Naive B cell (primary cell): ENCODE measurements at places on chromosomes 3 and 15.

DNA sequence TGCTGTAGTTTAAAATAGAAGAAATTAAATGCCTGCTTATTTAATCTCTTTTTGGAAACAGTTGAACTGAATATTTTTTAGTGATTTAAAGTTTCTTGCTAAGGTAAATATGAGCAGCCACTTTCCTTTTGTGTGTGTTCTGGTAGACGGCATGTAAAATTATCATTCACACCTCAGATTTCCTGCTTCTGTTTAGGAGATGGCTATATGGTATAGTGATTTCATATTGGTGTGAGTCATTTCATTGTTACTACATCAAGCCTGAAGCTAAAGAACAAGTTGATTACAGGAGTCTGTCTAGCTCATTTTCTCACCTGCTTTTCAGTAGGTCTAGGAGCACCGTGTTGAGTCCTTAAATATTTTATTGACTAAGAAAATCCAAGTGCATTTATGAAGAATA is 2.2 kb downstream of the LRCH3 start:
- DNase-seq = no peak

DNA sequence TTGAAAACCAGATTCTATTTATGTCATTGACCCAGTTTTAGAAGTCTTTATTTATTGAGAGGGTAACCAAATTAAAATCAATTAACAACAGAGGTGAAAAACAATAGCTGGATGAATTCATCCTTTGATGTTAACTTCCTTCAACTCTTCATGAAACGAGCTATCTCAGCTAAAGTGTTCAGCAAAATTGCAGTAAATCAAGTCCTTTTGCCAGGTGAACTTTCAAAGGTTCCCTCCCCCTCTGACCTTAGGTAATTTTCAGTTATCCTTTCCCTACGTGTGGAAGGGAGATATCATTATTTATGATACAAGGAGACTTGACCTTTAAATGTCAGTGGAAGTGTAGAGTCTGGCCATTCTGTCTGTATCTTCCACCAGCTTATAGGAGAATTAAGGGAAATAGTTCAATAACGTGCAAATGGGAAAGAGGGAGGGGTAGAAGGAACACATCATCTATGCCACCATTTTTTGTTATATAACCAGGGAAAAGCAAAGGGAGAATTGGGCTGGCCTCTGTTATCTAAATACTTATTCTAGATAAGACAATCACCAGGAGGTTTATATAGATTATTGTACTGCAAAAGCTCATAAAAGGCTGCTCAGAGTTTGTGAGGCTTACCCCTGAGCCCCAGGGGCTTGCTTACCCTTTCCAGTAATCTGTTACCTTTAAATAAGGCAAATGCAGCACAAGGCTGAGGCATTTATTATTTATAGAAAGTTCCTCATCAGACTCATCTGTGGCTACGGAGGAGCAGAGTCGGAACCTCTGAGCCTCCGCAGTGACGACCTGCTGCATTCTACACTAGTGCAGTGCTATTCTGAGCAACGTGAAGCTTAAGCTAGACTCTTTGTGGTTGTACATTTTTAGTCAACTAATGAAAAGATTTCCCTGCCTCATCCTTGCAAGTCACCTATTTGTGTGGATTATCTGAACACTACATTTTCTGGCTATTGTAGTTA is 97.7 kb upstream of the ZBED2 start:
- DNase-seq = no peak

DNA sequence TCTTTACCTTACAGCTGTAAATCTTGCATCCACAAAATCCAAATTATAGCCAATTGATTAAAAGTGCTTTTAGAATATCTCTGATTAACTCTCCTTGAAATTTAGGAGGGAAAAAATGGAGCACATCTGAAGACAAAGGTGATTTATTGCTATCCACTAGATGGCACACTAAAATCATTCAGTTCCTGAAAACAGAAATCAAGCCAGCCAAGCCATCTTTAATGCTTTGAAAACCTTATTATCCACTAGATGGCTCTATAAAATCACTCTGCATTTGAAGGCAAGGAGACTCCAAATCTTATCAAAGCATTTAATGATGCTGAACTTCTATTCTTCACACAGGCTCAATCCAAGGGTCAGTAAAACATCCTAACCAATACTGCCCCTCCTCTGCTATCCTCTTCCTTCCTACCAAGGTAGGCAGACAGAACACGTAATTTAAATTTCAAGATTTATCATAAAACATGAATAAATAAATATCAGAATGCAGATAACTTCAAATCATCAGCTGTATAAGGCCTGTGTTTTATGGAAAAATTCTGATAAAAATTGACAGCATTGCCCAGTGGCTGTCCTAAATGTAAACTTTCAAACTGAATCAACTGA is 48.4 kb downstream of the GOLIM4 start:
- DNase-seq = peak; percentile 51

GRCh38 chr3:28326458-28326926 is 22.0 kb upstream of the ZCWPW2 start:
- no peak for DNase-seq

DNA sequence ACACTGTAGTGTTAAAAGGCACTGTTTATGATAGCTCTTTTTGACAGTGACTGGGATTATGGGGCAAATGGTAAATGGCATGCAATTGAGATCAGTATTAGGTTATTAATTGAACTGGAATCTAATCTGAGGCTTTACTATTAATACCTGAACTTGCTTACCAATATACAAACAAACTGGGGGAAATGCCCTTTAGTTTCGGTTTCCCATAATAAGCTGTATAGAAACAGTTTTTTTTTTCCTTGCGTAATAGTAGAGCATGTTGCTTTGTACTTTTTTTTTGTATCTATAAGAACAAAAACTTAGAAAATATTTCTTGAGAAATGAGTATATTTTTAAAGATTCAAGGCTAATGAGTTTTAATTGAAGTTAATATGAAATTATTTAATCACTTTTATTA is 95.0 kb downstream of the FNDC3B start:
- DNase-seq = no peak

DNA sequence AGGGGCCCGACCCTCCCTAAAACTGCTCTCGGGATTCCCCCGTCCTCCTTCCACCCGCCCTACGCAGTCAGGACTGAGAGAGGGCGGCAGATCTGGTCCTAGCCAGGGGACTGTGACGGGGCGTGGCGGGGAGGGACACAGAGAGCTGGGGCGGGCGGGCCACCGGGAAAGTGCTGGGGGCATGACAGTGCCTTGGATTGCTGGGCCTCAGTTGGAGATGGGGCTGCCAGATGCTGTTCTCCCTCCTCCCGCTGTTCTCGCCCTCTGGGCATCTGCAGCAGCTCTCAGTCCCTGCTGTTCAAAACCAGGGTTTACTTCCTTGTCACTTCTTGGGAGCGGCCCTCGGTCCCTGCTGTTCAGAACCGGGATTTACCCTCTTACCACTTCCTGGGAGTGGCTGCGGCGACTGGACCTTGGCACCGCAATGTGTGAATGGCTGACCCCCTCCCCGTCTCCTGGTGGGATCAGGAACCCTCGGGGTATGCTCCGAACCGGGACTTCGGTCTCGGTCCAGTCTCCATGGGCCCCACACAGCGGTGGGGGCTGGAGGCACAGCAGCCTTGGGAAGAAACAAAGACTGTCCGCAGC is 1.8 kb upstream of the RPP25 start:
- DNase-seq = peak; percentile 12

- no peak for DNase-seq
These were observed 232.0 kb downstream of the CLSTN2 start for GRCh38 chr3:140166861-140167599.

DNA sequence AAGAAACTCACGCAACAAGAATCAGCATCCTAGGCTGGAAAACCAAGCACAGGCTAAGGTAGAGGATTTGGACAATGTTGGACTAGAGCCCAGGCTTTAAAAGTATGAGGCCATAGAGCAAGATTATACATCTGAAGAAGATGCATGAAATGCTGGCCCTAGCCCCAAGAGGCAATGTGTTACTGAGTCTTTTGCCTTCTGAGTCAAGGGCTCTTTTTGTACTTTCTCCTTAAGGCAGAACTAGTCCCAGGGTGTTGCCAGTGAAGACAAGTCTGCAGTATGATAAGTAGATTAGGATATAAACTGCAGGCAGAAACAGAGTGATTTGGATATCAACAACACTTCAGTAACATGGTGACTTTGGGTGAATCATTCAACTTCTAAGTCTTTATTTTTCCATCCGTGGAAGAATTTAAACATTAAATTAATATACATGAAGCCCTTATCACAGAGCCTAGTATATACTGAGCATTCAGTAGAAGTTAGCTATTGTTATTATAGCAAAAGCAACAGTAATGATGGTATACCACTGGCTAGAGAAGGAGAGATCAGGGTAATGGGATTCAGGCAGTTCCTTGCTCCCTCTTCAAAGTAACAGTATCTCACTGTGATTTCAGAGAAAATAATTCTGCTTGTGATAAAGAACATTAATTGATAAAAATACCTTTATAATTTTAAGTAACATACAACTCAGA is 99.9 kb upstream of the MLF1 start:
- no peak for DNase-seq

GRCh38 chr15:52681441-52681840 is 2.3 kb upstream of the ATOSA start:
- no peak for DNase-seq

DNA sequence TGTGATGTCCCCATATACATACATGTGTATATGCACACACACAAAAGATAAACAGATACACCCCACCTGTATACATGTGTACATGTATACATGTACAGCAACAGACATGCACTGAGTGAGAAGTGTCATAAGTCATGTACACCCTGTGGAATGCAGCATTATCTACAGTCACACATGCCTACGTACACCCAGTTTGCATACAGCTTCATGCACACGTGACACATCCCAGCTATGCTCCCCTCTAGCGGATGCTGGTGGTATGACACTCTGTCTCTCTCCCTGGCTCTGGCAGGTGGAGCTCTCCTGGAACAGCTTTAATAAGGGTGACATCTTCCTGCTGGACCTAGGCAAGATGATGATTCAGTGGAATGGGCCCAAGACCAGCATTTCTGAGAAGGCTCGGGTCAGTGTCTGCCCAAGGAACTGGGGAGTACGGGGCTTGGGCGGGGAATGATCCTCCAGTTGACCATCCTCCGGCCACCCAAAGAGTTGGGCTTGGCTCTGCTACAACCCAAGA is 6.3 kb downstream of the VILL start:
- DNase-seq = peak; percentile 65

DNA sequence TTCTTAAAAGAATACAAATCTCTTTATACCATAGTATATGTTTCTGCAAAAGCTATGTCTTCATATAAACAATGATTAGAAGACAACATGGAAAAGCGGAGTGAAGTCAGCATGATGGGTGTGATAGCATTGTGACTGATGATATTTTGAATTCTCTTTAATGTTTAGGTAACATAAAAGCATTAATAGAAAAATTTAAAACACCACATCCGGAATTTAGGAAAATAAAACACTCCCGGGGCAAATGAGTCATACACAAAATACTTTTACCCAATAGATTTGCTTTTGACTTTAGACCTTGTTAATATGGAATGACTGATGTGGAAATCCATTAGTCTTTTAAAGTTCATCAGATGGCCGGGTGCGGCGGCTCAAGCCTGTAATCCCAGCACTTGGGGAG is 134.7 kb downstream of the P3H2 start:
- no peak for DNase-seq

DNA sequence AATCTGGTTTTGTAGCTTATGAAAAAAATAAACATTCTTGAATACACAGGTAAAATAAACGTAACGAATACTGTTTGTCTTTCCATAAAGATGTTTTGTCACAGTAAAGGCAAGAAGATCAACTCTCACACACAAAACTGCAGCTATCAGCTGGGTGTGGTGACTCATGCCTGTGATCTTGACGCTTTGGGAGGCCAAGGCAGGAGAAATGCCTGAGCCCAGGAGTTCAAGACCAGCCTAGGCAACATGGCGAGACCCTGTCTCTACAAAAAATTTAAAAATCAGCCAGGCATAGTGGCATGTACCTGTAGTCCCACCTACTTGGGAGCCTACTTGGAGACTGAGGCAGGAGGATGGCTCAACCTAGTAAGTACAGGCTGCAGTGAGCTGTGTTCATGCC is 39.6 kb downstream of the CBLB start:
- no peak for DNase-seq

DNA sequence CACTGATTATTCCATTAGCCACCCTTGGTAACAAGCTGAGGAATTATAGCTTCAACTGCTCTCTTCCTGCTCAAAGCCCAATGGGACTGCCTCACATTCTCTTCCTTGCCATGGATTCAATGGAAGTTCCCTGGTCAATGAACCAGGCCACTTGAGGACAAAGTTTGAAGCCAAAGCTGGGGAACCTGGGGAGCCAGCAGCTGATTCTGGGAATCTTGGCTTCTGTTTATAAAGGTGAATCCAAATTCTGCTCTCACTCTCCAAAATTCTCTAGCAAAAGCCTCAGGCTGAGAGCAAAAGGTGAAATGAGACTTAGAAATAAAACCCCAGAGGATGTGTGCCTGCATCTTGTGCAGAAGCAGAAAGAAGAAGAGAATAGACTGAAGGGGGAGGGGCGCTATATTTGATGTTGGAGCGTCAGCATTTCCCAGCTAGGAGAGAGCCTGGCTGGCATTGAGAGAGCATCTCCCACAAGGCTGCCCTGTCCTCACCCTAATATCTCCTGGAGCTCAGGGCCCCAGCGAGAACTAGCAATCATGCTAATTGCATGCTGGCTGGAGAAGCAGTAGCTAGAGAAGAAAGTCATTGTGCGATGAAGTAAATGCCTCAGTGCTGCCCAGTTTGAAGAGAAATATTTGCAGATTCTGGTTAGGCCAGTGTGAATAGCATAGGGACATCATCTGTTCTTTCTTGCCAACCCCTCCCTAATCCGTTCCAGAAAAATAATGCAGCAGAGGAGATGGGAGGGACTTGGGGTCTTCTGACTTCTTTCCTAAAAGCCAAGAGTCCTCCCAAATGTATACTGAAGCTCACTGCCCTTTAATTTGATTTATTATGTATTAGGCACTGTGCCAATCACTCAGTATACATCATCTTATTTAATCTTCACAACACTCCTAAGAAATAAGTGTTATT is 34.9 kb upstream of the GAP43 start:
- DNase-seq = no peak

- DNase-seq = no peak
These were observed 8.4 kb downstream of the UPK1B start for GRCh38 chr3:119181765-119182164.

DNA sequence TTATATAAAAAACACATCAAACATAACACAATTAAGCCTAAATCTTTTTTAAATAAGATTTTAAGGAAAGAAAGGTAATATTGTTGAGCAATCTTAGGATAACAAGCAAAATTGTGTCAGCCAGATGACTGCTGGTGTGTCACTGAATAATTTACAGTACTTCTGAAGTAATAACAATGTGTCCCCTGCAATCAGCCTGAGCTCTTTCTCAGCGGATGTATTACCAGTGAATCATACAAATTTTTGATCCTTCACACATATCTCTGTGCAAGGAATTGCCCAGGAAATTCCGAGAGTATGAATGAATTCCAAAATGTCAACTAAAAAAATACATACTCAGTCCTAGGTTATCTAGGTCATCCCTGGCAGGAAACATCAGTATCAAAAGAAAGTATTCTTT is 76.6 kb upstream of the PTX3 start:
- no peak for DNase-seq

GRCh38 chr3:175057401-175057800 is 198.3 kb downstream of the NAALADL2 start:
- DNase-seq = no peak
